ENCODE measurements at places on chromosomes 6 and 20.

DNA sequence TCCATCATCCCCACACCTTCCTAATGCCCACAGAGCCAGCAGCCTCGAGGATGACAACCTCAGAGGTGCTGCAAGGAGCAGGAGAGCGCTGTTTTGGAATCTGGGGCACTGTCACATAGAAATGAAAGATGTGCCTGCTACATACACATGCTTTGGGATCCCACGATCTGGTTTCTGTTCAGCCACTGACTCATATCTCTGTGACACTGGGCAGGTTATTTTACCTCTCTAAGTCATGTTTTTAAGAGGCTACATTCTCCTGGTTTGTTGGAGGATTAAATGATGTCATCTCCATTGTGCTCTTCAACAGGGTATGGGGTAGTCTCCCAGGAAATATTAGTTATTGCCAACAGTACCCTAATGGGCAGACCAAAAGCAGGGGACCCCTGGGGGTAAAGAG, 32.6 kb upstream of the TAB2 start:
- DNase-seq, result no peak

- no peak for DNase-seq
Observed at GRCh38 chr6:46217671-46218131, 46.9 kb upstream of the ENPP5 start.

- no peak for DNase-seq
Observed at GRCh38 chr6:100670056-100670455, 205.3 kb upstream of the SIM1 start.

DNA sequence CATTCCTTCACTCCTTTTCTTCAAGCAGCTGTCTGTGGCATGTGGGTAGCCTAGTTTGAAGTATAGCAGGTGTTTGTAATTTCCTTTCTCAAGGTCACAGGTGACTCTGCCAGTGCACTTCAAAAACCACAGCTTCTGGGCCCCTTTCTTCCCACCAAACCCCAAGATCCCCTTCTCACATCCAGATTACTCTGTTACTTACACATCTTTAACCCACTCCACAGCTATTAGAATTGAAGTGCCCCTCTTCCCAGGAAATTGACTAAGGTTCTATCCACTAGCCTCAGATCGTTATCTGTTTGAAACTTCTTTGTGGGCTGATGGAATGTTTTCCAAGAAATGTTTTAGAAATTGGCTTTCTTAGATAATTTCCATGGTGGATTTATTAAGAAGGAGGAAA, 150.8 kb downstream of the AHI1 start:
- DNase-seq, result no peak

DNA sequence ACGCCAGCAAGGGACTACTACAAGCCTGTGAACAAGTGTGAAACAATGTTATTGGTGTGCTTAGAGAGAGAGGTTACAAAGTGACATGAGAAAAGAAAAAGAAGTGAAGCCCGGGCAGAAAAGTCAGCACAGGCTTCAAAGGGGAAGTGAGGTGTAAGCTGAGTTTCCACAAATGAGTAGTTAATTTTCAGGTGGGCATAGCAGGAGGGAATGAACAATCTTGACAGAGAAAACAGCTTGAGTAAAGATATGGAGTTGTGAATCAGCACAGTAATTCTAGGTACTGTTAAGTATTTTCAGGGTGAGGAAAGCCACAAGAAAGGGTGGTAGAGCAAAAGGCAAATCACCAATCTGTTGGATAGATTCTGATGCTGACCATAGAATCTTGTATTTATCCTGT, 4.3 kb downstream of the KCNQ5 start:
- no peak for DNase-seq

GRCh38 chr6:148874698-148875293, 128.0 kb downstream of the UST start:
- peak; percentile 59 for DNase-seq

DNA sequence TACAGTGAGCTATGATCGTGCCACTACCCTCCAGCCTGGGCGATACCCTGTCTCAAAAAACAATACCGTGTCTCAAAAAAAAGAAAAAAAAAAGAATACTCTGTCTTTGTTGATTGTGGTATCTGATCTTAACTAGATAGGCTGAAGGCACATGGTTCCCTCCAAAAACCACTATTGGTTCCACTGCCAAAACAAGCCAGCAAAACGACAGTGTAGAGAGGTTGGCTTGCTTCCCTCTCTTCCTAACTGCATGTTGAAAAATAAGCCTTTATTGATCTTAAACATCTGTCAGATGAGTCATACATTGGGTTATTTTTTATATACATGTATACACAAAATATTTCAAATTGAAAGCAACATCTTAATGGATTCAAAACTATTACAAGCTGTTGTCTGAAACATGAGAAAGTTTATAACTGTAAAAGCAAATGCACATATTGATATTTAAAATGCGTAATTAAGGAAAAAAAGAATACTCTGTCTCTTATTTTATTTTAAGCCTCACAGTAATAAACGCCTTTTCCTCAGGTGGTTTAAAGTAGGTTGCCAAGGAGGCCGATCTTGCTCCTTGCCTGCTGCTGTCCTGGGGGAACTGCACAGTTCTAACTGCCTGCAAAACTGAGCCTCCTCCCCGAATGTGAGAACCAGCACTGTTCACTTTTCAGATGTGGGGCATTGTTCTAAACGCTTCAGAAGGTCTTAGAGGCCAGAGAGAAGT, 7.0 kb upstream of the NINL start:
- no peak for DNase-seq

DNA sequence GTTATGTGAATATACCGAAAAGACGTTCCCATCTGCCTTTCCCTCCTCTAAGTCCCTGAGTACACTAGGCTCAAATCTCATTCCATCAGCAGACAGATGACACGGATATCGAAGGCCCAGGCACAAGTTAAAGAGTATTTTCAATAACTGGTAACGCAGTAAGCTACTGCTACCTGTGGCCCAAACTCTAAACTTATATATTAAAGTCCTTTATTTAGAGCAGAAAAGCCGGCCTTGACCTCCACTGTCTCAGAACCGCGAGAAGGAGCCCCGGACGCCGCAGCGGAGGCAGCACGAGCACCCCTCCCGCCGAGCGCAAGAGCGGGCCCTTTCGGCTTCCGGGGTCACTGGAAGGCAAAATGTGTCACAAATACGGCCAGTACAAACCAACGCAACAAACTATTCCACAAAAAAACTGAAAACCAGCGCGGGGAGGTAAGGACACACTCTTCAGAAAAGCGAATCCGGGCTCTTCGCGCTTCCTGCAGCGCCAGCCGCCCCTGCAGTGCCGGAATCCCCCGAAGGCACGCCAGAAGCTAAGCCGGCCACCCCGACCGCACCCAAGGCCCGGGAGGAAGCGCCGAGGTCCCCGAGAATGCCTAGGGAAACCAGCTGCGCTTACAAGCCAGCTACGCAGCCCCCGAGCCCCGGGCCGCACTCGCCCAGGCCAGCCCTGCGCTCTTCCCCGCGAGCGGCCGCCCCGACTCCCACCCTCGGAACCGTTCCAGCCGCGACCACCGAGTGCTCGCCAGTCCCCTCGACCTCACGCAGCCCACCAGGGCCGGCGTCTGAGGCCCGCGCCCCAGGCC, 681 bp downstream of the DIDO1 start:
- no peak for DNase-seq

DNA sequence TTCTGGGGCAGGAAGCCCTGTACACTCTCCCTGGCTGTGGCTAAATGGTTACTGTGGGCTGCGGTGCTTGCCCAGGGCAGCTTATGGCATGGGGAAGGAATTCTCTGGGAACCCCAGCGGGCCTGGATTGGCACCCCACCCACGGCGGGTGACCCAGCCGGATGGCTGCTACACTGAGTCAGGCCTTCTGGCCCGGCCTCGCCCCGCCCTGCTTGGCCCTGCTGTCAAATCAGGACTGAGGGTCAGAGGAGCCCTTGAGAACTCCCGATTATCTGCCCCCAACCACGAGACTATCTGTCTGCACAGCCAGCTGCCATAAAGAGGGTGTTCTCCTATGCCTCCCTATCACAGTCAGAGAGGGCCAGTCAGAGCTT, 7.3 kb upstream of the ITPR3 start:
- DNase-seq, result no peak

- DNase-seq, result no peak
Observed at GRCh38 chr6:99612551-99613408, 6.1 kb downstream of the PRDM13 start.

DNA sequence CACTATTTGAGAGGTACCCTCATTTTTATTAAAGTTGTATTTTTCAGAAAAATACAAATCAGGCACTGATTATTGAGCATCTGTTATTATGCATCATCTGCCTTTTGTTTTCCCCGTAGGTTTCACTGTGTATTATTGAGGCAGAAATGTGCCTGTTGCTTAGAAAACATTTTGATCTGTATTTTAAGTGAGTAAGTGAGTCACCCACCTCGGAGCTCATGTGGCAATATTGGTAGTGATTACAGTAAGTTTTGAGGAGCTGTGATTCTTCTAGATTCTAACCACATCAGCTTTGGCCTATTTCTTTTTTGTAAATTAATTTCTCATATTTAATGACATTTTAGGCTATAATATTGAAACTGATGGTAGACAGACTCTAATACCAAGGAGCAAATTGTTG, 59.6 kb upstream of the LAMP5 start:
- no peak for DNase-seq
